ENCODE measurements at places on chromosomes 16 and 17.

DNA sequence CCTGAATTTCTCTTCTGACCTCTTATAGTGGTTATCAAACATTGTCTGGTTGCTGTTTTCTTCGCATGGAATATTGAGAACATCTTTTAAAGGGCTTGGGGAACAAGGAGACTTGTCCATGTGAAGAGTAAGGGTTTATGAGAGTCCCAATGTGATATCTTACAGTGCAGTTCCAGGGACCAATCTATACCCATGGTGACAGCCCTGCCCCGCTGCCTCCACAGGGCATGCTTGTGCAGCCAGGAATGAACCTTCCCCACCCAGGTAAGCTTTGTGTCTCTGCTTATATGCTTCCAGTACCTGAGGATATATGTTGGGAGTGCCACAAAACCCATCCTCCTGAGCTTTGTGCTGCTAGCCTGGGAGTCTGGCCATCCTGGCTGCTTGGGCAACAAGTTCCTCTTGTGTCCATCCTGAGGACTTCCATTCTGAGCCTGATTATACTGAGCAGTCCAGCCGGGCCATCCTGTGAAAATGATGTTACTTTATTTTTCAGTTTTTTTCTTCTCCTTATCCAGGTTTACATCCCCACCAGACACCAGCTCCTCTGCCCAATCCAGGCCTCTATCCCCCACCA lies 9.5 kb upstream of the RAPGEFL1 start:
- no peak for DNase-seq

DNA sequence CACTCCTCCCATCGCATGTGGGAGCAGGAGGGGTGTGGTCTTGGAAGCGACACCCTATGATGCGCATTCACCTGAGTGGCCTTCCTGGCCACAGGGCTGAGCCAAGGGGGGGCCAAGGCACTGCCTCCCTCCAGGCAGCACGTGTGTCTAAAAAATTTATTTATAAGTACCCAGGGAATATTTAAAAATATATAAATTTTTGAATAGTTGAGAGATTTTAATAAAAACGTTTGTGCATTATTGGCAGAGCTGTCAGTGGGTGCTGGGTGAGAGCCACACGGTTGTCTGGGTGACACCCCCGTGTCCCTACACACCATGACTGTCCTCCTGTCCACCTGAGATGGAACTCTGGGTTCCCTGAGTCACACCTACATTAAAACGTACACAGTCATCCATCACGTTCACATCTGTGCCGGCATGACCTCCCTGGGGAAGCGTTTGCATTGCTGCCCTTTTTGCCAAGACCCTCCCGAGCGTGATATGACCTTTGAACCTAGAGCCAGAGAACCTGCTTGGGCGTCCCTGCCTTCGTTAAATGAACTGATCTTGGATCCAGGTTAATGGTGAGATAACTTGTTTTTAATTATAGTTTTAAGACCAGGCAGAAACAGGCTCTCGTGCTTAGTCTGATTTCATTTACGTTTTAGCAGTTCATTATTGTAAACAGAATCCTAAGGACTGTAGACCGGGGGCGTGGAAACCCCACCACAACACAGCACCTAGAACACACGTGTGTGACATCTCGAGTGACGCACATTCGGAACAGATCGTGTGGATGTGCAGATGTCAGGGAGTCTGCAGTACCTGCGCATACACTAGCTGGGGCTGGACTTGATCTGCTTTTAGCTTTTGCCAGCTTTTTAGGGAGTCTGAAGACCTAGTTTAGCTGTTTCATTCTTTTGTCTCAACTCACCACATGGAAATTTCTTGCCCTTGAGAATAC lies 192.8 kb upstream of the CHMP6 start:
- no peak for DNase-seq

DNA sequence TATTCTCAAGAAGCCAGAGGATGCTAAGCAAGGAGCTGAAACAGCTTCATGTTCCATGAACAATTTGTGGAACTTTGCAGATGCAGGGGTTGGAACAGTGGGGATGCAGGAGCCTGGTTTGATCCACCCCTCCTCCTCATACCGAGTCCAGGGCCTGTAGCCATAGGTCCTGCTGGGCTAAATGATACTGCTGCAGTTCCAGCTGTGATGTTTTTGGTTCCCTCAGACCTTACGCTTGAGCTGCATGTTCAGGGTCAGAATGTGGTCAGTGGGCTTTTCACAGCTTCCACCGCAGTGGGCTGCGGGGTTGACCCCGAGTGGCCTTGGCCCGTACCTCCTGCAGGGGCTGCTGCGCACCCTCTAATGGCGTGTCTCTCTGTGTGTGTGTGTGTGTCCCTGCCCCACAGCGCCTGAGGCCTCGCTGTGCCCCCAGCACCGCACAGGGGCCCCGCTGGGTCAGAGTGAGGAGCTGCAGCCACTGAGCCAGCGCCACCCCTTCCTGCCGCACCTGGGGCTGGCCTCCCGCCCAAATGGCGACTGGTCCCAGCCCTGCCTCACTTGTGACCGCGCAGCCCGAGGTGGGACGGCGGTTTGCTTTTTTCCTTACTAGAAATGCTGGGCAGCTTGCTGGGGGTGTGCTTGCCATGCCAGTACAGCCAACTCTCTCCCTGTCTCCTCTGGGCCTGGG lies 48.2 kb downstream of the EPN2 start:
- DNase-seq: no peak

DNA sequence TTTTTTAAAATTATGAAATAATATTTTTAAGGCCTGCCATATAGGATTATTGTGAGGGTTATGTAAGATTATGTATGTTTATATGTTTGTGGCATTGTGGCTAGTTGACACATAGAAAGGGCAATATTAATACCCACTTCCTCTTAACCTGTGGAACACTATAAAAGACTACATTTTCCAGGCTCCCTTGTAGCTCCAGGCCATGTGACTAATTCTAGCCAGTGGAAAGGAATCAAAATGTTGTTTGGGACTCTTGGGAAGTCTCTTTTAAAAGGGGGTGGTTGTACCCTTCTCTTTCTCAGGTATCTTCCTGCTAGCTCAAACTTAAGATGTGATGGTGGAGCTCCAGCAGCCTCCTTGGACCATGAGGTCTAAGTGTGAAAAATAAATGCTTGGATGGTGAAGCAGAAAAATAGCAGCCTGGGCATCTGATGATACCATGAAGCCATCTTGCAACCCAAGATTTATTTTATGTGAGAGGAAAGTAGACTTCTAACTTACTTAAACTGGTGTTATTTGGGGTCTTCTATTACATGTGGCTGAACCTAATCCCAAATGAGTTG lies 39.2 kb downstream of the TEKT5 start:
- no peak for DNase-seq

DNA sequence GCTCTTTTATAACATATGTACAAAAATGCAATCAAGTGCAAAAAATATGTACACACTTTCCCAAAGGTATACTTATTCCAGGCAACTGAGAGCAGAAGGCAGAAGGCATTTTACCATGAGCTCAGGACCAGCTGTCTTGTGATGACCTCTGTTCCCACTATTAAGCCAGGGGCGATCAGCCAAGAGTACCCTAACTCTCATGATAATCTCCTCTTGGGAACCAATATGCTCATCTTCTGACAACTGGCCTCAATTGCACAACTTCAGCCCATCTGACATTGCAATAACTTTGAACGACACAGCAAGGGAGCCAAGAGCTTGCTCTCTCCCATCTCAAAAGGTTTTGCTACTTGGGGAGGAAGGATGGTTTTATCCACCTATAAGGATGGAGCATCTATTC lies 471.9 kb downstream of the HS3ST3B1 start:
- no peak for DNase-seq

- no peak for DNase-seq
Observed at GRCh38 chr16:53534206-53534605, 31.2 kb upstream of the AKTIP start.

DNA sequence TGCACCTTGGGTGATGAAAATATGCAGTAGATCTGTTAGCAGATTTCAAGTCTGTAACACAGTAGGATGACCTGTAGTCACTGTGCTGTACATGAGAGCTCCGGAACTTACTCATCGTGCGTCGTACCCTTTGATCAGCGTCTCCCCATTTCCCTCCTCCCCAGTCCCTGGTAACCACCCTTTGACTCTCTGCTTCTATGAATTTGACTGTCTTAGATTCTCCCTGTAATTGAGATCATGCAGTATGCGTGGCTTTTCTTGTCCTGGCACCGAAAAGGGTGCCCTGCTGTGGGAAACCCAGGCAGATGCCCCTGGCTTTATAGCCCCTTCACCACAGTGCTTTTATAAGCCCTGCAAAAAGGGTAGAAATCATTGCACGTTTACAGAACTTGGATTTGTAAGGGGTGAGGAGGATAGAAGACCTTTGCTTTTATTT lies 20.5 kb downstream of the CLEC16A start:
- no peak for DNase-seq

DNA sequence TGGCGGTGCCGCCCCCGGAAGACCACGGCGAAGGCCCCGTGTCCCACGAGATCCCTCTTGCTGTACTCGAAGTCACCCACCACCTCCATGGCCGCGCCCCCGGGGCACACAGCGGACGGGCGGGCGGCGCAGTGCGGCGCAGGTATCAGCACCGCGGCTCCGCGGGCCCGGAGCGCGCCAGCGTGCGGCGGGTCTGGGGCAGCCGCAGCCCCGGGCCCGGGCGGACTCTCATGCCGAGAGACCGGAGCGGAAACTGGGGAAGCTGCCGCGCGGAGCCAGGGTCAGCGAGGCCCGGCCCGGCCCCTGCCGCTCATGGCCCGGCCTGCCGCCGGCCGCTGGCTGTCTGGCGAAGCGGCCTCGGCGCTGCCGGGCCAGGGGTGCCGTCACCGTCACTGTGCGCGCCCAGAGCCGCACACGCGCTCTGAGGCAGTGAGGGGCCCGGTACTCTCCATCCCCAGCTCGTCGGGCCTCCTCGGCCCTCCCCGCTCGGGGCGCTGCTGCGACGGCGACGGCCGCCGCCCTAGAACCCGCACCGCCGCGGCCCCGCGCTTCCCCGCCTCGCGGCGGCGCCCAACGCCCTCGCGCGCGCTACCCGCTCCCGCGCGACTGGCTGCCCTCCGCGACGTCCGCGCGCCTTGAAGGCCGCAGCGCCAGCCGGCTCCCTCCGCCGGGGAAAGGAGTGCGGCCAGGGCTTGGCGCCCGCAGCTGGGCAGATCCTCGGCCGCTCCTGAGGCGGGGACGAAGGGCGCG lies at the start of gene ULK2:
Gene ULK2, minus strand, starts transcription at position 608 of the 750 bp plus-strand sequence. Its CDS starts 519 bp downstream, at position 89.
- DNase-seq: no peak

DNA sequence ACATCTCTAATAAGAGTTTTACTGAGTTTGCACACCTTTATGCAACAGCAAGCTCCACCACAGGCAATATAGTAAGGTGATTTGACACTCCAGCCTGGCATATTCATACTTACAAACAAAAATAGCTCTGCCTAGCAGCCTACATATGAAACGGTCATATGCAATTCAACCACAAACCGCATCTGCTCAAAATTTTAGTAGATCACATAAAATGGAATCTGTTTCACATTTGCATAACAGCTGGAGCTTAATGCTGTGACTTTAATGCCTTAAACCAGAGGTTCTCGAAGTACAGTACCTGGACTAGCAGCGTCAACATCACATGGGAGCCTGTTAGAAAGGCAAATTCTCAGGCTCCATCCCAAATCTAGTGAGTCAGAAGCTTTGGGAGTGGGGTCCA lies 578.4 kb downstream of the CDH11 start:
- DNase-seq: no peak

DNA sequence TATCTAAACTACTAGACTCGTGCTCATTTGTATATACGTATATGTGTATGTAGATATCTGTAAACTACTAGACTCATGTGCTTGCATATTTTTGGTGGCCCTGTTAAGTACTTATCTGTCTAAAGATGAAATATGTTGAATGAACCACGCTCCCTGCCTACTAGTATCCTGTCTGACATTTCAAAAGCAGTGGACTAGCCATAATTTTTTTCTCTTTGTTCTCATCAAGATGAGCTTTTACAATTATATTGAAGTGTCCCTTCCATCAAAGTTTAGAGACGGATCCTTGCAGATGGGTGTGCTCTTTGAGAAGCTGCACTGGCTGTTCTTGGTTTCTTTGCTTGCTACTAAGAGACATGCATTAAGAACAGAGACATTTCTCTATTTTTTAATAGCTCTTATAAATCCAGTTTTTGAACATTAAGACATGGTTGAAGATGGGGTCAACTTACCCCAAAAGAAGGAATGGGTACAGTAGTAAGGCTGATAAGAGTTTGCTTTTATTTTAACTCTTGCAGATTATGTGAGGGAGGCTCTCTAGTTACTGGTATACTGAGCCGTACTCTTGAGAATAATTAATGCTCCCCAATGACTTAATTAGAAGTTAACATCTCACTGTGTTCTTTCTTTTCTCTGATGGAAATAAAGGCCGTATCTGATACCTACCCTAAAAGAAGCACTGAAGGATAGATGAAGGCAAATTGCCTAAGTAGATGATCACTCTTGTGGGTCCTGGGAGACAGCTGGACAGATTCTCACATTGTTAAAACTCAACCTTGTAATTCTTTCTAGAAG lies 3.4 kb downstream of the CNTNAP4 start:
- no peak for DNase-seq

- no peak for DNase-seq
Observed at GRCh38 chr16:29756654-29757053, 10.9 kb upstream of the C16orf54 start.
